ENCODE measurements at places on chromosomes 5 and 9.

DNA sequence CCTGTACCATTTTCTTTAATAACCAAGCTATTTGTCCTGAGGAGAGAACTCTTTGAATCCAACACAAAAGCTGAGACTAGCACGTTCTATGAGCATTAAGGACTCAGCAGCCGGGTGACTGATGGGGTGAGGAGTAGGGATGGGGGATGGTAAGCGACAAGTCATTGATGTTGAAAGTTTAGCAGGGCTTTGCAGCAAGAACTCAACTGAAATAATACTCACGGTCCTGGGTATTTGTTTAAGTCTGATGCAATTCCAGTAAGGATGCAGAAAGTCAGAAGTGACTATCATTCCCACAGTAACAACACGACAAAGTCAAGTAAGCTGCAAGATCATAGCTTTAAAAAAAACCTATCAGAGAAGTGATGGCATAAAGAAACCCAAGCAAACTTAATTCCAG is 131.1 kb downstream of the ACTL7B start:
- no peak overlapping the region for H3K27ac ChIP-seq
- no peak for DNase-seq
- H3K27me3 ChIP-seq: no peaks in the 10 kb centered on the region

GRCh38 chr5:38776149-38776896 is 69.5 kb upstream of the OSMR start:
- no peak overlapping the region for H3K4me3 ChIP-seq
- DNase-seq: no peak
- H3K4me1 ChIP-seq: no peaks in the 10 kb centered on the region
- H3K27me3 ChIP-seq: no peaks in the 10 kb centered on the region
- no peak overlapping the region for H3K27ac ChIP-seq
- no peaks in the 10 kb centered on the region for H3K36me3 ChIP-seq

DNA sequence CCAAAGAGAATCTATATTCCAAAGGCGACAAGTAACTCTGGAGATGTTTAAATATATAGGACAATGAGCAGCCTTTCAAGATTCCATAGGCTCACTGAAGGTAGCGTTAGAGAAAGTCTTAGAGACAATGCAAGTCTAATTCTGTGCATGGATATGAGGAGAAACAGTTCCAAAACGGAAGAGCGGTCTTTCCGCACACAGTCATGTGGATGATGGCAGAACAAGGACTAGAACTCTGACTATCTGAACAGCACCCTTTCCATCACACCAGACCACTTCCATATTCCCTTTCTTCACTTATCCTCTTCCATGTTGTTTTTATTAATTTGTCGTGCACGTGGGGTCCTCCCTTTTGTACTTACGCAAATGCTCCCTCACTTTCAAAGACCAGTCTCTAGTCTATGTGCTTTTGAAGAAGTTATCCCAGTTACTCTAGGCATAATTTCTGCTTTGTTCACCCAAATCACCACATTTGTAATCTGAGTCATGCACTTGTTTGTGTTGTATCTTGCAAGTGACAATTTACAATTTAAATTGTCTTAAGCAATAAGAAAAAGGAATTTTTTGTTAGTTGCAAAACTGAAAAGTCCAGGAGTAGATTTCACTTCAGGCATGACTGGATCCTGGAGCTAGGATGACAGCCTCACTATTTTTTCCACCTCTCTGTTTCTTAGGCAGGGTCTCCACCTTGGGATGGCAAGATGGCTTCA is 116.0 kb upstream of the ADRA1B start:
- H3K27ac ChIP-seq: no peak overlapping the region
- H3K36me3 ChIP-seq: no peaks in the 10 kb centered on the region
- no peaks in the 10 kb centered on the region for H3K4me1 ChIP-seq
- DNase-seq: no peak
- H3K27me3 ChIP-seq: peaks cover 5% of the 10 kb centered on the region

- DNase-seq: no peak
- no peak overlapping the region for H3K27ac ChIP-seq
- H3K4me1 ChIP-seq: peaks cover 7% of the 10 kb centered on the region
Measured at GRCh38 chr5:128629157-128629556, 91.1 kb upstream of the FBN2 start.

DNA sequence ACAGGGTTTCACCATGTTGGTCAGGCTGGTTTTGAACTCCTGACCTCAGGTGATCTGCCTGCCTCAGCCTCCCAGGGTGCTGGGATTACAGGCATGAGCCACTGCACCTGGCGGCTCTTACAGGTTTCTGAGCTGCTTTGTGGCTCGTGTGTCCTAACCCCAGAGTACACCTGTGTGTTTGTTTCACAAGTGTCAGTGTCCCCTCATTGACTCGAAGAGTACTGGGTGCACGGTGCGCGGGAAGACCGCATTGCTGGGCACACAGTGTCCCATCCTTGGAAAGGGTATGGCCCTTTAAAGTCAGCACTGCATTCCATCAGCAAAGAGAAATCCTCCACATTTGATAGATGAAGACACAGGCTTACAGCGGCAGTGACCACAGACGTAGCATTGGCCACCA is 23.8 kb downstream of the NDST1 start:
- peaks cover 43% of the 10 kb centered on the region for H3K36me3 ChIP-seq
- no peak overlapping the region for H3K27ac ChIP-seq
- peaks cover 35% of the 10 kb centered on the region for H3K4me1 ChIP-seq
- no peaks in the 10 kb centered on the region for H3K27me3 ChIP-seq

GRCh38 chr9:136694163-136694871 is 7.1 kb upstream of the AGPAT2 start:
- H3K4me1 ChIP-seq: peaks cover 77% of the 10 kb centered on the region
- H3K27me3 ChIP-seq: no peaks in the 10 kb centered on the region
- DNase-seq: no peak
- H3K27ac ChIP-seq: peak overlapping the region; percentile 78

DNA sequence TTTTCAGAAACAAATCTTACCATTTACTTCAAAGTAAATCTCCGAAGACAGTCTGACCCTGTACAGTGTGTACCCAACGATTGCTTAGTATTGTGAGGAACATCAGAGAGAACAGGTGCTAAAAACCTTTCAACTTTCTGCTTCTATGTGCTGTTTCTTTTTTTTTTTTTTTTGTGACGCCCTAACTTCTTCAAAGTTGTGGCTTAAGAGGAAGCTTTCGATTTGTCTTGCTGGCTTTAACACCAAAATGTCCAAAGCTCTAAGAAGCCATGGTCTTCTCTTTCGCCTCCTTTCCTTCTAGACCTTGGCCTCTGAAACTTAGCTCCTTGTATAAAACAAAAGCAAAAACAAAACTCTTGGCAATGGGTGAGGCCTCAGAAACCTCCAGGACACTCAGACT is 1.2 kb downstream of the TNFSF8 start:
- no peaks in the 10 kb centered on the region for H3K4me1 ChIP-seq
- peak overlapping the region; percentile 36 for H3K4me3 ChIP-seq
- no peak for DNase-seq
- H3K36me3 ChIP-seq: no peaks in the 10 kb centered on the region

DNA sequence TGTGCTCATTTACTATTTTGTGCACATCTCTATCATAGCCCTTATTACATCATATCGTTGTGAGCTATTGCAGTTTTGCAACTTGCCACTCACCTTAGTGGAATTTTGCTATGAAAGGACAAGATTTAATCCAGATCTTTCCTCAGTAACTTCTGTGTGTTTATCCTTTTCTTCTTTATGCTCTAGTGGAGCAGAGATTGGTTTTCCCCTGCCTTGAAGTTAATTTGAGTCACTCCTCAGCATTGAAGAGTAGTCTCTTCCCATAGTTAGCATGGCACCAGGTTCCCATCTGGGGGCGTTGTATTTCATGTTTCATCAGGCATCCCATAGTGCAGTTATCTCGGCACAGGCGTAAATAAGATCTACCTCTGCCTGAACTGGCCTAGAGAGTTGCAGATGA is 510.4 kb downstream of the PSAT1 start:
- H3K4me1 ChIP-seq: no peaks in the 10 kb centered on the region
- no peaks in the 10 kb centered on the region for H3K27me3 ChIP-seq
- no peaks in the 10 kb centered on the region for H3K36me3 ChIP-seq

DNA sequence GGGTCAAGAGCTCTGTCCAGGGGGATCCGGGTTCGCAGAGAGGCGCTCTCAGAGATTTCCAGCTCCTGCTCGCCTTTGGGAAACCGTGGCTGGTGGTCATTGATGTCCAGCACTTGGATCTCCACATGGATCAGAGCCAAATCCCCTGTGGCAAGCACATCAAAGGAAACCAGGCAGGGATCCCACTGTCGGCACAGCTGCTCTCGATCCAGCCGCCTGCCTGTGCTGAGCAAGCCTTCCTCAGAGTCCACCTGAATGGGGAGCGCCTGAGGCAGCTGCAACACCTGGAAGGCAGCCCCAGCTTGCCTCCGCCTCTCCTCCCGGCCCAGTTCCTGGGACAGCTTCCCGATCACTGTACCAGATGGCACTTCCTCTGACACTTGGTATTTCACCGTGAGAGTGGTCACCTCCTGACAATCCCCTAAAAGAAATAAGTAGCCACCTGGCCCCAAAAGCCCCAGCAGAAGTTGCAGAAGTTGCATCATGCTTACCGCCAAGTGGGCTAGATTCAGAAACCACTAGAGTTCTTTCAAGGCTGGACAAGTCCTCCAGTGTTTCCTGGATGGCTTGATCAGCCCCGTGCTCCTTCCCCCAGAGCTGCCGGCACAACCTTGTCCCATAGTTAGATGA is 520 bp downstream of the PCDH12 start:
- H3K4me3 ChIP-seq: no peak overlapping the region
- peaks cover 14% of the 10 kb centered on the region for H3K4me1 ChIP-seq
- H3K27ac ChIP-seq: peak overlapping the region; percentile 73
- H3K36me3 ChIP-seq: no peaks in the 10 kb centered on the region

DNA sequence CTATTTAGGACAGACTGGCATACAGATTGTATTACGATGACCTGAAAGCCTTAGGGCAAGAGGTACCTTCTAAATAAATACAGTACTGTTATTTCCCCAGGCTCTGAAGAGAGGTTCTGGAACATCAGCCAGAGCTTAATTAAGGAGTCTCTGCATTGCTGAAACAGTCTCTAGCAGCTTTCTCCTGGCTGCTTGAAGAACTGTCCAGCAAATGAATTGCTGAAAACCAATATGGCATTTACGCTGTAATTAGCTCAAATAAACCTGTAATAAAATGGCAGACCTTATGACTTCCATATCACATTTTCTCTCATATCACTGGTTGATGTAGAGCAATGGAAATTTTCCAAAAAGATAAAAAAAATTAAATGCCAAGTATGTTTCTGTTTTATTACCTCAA is 636.3 kb downstream of the GABRG2 start:
- no peak overlapping the region for H3K4me3 ChIP-seq
- no peak overlapping the region for H3K27ac ChIP-seq
- DNase-seq: no peak
- H3K27me3 ChIP-seq: no peaks in the 10 kb centered on the region
- H3K36me3 ChIP-seq: no peaks in the 10 kb centered on the region

- H3K27me3 ChIP-seq: no peaks in the 10 kb centered on the region
- DNase-seq: no peak
- peak overlapping the region; percentile 39 for H3K27ac ChIP-seq
- peaks cover 63% of the 10 kb centered on the region for H3K4me1 ChIP-seq
Measured at GRCh38 chr9:121609822-121610637, 41.4 kb upstream of the DAB2IP start.

DNA sequence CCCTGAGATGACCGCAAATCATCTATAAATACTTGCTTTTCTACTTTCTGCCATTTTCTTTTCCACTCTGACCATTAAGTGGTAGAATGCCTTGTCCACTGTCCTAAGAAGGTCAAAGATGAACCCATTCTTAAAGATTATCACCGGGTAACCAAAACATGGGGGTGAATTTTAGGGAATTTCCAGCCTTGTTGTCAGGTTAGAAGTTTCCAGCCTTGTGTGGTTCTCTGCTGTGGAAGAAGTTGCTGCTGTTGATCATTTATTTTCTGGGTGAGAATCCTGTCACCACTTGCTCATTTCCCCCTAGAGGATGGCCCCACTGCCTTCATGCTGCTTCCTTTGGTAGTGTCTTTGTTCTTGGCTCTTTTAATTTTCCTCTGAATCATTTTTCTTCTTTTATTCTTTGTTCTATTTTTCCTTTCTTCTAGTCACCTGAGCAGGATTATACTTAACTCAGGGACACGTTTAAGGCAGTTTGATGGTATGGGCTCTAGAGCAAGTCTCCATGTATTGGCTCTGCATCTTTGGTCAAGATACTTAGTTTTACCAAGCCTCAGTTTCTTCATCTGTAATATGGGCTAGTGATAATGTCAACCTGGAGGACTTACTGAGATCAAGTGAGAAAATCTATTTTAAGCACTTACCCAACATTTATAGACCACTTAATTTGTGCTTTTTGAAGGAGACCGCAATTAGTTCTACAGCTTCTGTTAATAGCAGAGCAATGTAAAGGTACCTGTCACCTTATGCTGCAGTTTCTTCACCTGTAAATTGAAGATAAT is 266.2 kb downstream of the ARHGAP26 start:
- H3K27me3 ChIP-seq: no peaks in the 10 kb centered on the region
- no peak overlapping the region for H3K27ac ChIP-seq
- no peak overlapping the region for H3K4me3 ChIP-seq
- H3K4me1 ChIP-seq: peaks cover 26% of the 10 kb centered on the region
- no peak for DNase-seq
- no peaks in the 10 kb centered on the region for H3K36me3 ChIP-seq

GRCh38 chr9:744790-745484 is 96.6 kb upstream of the DMRT1 start:
- no peak overlapping the region for H3K4me3 ChIP-seq
- H3K36me3 ChIP-seq: peaks cover 28% of the 10 kb centered on the region
- H3K27ac ChIP-seq: peak overlapping the region; percentile 56
- H3K27me3 ChIP-seq: no peaks in the 10 kb centered on the region
